ENCODE measurements at places on chromosomes 3 and 15.

- peak; percentile 31 for DNase-seq
Observed at GRCh38 chr3:143786219-143787191, 61.8 kb downstream of the SLC9A9 start.

DNA sequence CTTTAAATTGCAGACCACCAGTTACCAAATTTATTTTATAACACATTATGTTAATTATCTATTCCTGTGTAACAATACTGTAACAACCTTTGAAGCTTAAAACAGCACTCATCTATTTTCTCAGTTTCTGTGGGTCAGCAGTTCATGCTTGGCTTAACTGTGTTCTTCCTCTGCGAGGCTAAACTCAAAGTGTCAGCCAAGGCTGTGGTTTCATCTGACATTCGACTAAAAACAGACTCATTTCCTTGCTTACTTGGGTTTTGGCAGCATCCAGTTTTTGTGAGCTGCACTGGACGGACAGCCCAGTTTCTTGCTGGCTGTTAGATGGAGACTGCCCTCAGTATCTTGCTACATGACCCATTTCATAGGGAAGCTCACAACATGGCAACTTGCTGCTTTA is 247.3 kb upstream of the KCNH8 start:
- no peak for DNase-seq

- DNase-seq, result no peak
Observed at GRCh38 chr15:93288728-93289294, 199.8 kb upstream of the RGMA start.

GRCh38 chr15:38930851-38931572 is 366.4 kb upstream of the RASGRP1 start:
- peak; percentile 19 for DNase-seq

GRCh38 chr3:177050501-177051237 is 146.6 kb downstream of the TBL1XR1 start:
- DNase-seq, result peak; percentile 38

- no peak for DNase-seq
Observed at GRCh38 chr15:99058421-99058870, 46.4 kb upstream of the SYNM start.

- DNase-seq, result no peak
Observed at GRCh38 chr3:67015702-67016484, 17.8 kb downstream of the KBTBD8 start.

DNA sequence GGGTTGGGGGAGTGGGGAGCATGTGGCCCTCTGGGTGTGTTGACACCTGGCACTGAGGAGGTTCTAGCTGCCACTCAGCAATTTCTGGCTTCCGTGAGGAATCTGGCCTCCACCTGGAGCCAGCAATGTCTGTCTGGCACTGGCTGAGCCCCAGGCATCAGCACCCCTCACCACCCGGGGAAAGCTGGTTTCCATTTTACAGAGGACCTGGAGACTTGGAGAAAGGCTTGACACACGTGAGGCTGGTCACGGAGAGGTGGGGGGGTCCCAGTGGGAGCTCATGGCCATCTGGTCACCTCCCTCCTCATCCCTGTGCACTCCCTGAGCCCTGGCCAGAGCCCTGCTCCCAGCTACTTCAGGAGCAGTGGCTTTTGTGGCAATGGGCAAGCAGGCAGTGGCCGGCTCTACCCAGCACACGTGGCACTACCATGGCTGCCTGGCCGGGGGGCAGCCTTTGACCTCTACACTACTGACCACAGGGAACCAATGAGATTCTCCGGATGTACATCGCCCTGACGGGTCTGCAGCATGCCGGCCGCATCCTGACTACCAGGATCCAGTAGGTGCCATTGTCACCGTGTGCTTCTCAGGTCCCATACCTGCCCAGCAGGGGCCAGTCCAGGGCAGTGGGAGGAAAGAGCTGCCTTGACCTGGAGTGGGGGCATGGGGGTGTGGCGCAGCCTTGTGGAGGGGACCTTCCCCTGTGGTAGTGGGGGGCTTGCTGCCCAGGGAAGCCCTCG is 28.5 kb downstream of the ACAD9 start:
- no peak for DNase-seq

DNA sequence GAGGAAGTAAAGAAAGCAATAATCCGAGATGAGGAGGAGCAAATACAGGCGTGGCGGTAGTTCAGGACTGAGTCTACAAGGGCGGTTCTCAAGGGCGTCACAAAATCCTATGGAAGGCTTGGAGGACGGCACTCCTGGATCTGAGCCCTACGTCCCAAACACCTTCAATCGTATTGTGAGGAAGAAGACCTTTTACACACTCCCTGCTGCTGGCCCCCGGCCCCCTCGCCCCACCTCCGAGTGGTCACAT is 747 bp downstream of the PLD1 start:
- DNase-seq, result no peak

GRCh38 chr15:71612397-71612722 is 198.0 kb upstream of the NR2E3 start:
- no peak for DNase-seq

GRCh38 chr15:70507772-70508371 is 255.5 kb downstream of the UACA start:
- DNase-seq, result no peak

GRCh38 chr3:188940573-188940932 is 231.2 kb upstream of the TPRG1 start:
- DNase-seq, result no peak

DNA sequence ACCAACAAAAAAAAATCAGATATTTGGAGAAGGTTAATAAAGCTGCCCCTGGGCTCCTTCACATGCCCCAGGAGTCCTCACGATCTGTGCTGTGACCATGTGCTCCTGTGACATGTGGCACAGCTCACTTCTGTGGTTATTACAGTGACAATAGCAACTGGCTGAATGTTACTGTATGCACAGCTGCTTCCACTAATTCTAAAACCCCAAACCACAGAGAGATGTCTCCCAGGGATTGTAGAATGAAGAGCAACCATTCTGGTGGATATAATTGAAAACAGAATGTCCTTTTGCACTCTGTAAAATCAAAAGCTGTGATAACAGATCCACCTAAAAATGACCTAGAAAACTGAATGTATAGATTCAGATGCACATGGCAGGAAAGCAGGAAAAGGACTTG is 489.2 kb upstream of the CNTN4 start:
- no peak for DNase-seq

GRCh38 chr3:147002721-147003120 is 397.6 kb upstream of the PLSCR5 start:
- peak; percentile 24 for DNase-seq

DNA sequence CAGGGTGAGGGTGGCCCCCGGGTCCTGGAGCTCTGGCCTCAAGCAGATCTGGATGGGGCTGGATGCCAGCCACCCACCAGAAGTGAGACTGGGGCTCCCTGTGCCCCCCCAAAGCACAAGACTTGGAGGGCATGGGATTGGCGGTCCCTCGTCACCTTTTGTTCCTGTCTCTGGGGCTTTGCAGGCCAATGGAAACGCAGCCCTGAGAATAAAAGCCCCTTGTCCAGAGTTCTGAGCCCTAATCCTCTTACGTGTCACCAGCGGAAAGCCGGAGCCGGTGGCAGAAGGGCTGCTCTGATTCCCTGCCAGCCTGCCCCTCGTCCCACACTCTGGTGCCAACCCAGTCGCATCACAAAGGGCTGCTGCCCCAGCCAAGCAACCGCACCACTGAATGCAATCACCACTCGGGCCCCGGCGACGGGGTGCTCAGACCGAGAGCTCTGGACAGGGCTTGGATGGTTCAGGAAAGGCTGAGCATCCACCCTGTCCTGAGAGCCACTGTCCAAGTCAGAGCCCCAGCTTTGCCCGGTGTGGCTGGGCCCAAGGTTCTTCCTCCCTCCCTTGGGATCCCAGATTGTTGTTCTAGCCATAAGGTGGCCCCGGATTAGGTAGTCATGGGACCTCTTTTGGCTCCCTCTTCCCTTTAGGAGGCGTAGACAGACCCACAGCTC is 22.8 kb upstream of the ELP6 start:
- no peak for DNase-seq

DNA sequence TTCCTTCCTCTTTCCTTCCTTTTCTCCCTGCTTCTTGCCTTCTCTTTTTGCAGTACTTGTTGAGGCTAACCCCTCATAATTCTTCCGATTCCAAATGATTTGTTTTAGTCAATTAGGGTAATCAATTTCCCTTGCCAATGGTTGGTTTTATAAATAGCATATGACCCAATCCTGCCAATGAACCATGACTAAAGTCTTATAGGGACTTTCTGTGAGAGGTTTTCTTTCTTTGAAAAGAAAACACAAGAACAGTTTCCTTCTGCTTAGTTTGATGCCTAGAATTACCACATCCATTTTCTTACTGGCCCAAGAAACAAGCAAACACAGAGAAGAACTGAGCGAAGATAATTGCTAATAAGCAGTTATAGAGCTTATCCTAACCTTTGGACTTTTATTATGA is 292.5 kb upstream of the SATB1 start:
- no peak for DNase-seq

DNA sequence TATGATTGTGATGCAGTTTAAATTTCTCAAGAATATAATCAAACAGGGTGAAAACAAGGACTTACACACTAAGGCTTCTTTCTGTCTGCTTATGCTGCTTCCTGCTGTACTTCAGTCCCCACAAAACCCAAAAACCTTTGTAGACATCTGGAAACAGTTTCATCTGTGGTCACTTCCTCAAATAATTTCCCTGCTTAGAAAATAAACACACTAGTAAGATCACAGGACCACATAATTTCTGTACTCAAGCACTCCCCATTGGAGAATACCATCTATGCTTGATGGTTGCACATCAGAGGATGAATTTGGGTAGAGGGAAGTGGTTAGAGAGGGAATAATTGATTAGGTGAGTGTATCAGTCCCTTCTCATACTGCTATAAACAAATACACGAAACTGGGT is 266.2 kb downstream of the LSAMP start:
- DNase-seq, result peak; percentile 60

- peak; percentile 86 for DNase-seq
Observed at GRCh38 chr3:16183601-16184270, 9.3 kb downstream of the GALNT15 start.

- DNase-seq, result no peak
Observed at GRCh38 chr3:116051040-116051439, 394.2 kb downstream of the LSAMP start.

GRCh38 chr15:80242132-80242769 is 9.8 kb downstream of the CTXND1 start:
- peak; percentile 44 for DNase-seq

DNA sequence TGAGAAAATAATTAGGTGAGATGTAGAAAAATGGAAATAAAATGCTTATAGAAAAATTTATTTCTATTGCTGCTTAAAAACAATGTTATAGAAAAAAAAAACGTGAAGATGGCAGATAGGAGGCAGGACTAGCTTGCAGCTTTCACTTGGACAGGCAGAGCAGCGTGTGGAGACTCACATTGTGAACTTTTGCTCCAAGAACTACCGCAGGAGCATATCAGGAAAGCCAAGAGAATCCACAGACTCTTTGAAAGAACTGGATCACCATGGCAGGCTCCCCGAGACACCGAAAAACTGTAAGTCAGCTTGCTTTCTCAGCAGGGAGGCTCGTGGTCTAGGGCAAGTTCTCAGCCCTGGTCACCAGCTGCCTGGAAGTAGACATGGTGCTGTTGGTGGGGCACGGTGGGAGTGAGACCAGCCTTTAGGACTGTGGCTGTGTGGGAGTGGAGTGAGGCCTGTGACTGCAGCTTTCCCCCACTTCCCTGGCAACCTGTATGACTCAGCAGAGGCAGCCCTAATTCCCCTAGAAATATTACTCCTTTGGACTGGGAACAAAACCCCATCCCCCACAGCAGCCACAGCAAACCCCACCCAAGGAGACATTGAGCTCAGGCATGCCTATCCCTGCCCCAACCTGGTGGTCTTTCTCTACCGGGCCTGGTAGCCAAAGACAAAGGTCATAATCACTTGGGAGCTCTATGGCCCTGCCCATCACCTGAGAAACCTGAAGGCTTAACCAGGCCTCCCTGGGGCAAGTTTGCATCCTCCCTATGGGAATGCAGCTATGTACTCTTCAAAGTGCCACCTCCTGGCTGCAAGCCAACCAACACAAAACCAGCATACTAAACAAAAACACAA is 22.8 kb downstream of the STRIT1 start:
- DNase-seq, result no peak

DNA sequence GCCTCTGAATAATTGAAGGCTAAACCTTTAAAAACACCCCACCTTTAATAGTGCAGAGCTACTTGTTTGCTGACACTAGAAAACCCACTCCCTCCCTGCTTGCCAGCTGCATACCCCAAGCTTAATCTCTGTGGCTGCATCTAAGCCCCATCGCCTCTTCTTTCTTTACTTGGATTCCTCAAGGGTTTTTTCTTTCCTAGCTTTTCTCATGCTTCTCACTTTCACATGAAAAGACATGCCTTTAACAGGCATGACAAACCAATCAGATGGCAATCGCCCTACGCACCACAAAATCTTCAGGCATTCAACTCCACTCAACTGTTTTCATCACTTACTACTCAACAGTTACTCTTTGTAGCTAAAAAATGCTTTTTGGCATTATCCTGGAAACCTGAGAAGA is 77.5 kb downstream of the PLD1 start:
- DNase-seq, result no peak

DNA sequence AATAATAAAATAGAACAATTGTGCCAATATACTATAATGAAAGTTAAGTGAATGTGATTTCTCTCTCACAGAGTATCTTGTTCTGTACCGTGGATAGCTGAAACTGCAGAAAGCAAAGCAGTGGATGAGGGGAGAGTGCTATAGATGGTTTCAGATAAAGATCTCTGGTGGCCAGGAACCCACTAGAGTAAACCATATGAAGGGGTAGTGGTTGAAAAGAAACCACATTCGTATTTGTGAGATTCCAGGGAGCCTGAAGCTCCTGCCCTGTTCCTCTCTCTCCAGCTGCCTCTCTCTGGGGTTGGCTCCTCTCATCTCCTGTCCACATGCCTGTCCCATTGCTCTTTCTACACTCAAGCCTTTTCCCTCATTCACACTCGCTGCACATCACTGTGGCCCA is 8.9 kb downstream of the ABHD17C start:
- no peak for DNase-seq

DNA sequence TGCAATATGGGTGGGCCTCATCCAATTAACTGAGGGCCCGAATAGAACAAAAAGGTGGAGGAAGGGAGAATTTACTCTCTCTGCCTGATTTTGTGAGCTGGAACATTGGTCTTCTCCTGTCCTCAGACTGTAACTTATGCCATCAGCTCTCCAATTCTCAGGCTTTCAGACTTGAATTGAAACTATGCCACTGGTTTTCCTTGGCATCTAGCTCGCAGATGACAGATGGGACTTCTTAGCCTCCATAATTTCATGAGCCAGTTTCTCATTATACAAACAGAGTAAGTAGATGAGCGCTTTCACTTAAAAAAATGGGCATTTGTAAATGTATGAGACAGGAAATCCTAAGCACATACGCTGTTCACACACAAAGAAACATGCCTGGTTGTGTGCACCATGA is 8.7 kb upstream of the PTX3 start:
- DNase-seq, result no peak

DNA sequence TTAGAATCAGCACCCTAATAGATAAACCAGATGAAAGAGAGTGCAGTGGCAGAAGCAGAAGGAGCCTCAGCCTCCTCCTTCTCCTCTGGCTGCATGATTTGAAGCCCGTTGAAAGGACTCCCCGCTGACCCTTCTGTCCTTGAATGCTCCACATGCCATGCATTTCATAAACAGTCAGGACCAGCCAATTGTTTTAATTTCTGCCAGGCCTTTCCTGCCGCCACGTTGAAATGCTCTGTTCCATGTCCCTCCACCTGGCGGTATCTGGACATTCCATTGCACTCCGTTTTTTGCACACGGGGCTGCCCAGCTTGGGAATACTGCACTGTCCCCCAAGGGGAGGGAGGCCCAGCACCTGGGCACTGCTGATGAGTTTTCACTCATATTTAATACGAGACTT is 35.2 kb upstream of the GLCE start:
- no peak for DNase-seq

- no peak for DNase-seq
Observed at GRCh38 chr3:148191966-148192365, 505.7 kb upstream of the AGTR1 start.

- DNase-seq, result peak; percentile 58
Observed at GRCh38 chr3:50971487-50971924, 296.8 kb downstream of the DOCK3 start.

Measured in AG08395 (cell line).